ENCODE measurements at places on chromosomes 12 and 14.

DNA sequence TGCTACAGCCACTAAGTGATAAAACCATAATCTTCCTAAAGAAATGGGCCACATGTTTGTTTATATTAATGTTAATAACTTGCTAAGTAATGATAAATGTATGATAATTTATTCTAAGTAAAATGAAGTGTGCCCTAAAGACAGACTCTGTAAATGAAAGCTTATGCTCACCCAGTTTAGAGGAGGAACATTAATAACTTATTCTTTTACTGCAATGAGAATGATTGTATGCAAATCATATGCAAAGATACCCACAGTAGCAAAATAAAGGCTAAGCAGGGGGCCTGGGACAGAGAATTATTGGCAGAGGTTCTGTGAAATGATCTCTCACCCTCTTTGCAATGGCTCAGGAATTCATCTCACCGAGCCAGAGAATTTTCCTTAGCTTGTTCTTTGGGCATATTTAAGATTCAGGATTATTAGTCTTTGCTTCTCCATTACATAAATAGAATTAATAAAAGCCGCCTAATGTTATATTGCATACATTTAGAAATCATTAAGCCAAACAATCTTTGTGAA lies 75.9 kb downstream of the TMEM132D start:
- no peak for DNase-seq

- DNase-seq = no peak
Measured at GRCh38 chr14:62824086-62824485, 221.2 kb downstream of the KCNH5 start.

DNA sequence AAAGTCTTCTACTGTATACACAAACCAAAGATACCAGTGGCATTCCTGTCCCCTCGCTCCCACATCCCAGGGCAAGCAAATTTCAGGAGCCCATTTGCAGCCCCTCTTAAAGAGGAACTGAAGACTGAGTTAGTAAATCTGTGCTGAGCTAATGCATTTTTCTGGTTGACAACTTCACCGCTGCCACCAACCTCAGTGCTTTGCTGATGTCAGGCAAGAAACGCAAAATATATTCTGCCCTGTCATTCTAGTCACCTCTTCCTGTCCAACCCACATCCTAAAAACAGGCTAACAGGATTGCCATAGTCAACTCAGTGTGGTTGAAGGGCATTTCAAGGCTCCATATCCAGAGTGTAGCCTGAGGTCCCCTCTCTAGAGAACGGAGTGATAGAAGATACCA lies 59.4 kb upstream of the FICD start:
- DNase-seq = no peak

GRCh38 chr12:118714051-118714460 lies 267.3 kb upstream of the SRRM4 start:
- DNase-seq = peak; percentile 62

- DNase-seq = no peak
Measured at GRCh38 chr14:26589925-26590324, 7.9 kb downstream of the NOVA1 start.

- no peak for DNase-seq
Measured at GRCh38 chr12:105334582-105334981, 4.1 kb downstream of the C12orf75 start.

- no peak for DNase-seq
Measured at GRCh38 chr12:1213618-1214205, 222.7 kb downstream of the ERC1 start.

GRCh38 chr14:84323978-84324377 lies 1206.0 kb upstream of the FLRT2 start:
- no peak for DNase-seq

DNA sequence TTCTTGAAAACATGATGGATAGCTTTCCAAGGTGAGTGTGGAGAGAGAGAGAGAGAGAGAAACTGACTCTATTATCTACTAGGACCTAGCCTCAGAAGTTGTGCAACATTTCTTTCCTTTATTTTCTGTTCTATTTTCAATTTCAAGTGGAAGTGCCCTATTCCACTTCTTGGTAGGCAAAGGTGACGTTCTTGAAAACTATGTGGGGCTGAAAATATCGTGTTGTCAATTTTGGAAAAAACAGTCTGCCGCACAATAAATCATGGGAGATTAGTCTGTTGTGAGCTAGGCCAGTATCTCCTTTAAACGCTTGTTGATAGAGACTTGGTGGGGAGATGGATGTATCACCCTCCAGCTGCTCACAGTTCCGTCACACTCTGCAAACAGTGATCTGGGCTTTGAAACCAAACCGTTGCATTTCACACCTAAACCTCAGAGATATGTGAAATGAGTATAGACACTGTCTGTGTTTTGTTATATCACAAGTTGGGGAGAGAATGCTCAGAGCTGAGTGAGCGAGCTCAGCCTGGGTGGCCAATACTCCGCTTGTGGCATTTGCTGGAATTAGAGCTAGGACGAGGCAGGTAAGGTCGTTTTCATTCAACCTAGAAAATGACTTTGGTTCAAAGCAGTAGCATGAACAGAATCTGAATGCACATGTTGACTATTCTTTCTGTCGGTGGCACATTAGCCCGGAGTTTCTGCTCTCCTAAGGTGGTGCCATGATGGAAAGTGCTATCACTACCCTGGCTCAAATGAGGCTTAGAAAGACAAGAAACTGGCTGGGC lies 75.1 kb upstream of the ST8SIA1 start:
- no peak for DNase-seq

DNA sequence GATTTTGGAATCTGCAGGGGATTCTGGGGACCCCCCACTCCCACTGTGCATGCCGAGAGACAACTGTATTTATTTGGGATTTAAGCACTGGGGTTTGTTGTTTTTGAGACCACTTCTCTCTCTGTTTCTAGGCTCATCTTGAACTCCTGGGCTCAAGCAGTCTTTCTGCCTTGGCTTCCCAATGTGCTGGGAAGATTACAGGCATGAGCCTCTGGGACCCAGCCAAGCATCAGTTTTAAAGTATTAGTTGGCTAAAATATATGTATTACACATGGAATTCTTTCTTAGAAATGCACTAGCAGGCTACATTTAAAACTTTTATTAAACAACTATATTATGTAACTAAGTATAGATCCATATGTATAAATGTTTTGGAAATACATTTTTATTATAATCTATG lies 78.3 kb downstream of the AEBP2 start:
- no peak for DNase-seq

DNA sequence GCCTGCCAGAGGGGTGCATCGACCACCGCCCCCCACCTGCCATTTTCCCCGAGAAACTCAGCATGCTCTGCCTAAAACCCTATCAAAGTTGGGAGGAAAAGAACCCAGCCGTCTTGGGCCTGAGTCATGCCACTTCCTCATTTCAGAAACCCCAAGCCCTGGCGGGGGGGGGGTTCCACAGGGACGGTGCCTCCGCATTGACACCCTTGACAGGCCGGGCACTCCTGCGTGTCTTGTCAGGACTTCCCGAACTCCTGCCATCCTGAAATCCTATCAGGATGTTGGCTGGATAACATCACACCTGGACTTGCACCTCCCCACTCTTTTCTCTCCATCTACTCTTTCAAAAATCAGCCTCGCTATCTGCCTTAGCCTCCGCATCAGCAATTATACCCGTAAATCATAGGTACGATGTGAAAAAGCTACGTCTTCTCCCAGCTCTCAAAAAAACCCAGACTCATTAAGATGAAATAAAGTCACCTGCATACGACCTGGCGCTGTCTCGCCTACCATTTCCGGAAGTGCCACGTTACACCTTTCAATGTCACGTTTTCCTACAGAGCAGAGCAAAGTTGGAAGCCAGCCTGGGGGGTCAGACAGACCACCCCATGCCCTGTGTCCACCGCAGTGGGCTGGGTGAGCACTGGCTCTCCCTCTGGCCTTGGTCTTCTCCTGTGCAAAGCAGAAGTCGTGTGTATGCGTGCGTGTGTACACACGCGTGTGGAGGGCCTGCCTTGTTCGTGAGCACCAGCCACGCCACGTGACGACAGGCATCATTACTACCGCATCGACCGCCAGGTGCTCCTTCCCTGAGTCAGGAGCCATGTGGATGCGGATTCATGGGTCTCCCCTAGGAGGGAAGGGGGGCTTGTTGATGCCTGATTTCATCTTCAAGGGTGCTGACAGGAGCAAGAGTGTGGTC lies 96.7 kb downstream of the RFLNA start:
- no peak for DNase-seq

GRCh38 chr12:29889737-29890136 lies 106.0 kb upstream of the TMTC1 start:
- peak; percentile 76 for DNase-seq

- DNase-seq = no peak
Measured at GRCh38 chr12:73159954-73160353, 887.8 kb downstream of the TRHDE start.

GRCh38 chr14:74846968-74847665 lies 28.8 kb downstream of the PROX2 start:
- DNase-seq = no peak

DNA sequence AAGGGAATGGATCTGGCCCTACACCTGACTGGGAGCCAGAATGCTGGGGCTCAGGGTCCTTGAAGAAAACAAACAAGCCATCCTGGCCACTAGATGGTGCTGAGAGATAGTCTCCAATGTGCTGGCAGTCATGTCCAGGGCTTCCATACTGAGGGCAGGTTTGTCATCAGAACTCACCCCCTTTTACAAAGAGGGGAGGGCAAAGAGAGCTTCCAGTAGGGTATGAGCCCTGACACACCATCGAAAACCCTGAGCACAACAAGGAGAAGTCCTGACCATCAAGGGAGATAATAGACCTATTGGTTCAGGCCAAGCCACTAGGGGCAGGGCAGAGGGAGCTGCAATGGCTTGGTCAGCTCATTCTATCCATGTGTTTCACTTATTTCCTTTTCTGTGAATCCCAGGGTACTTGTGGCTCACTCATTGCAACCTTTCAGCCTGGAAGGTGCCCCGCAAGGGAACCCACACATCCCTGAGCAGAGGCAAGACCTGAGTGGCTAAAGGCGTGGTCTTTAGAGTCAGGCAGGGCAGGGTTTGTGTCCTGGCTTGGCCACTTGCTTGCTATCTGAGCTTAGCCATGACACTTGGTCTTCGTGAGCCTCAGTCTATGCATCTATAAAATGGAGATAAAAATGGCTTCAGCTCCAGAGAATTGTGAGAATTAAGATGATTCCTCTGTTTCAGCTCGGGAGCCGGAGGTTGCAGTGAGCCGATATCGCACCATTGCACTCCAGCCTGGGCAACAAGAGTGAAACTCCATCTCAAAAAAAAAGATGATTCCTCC lies 6.2 kb upstream of the PLEKHH1 start:
- peak; percentile 62 for DNase-seq

- no peak for DNase-seq
Measured at GRCh38 chr12:71642264-71642663, 21.4 kb downstream of the ZFC3H1 start.

DNA sequence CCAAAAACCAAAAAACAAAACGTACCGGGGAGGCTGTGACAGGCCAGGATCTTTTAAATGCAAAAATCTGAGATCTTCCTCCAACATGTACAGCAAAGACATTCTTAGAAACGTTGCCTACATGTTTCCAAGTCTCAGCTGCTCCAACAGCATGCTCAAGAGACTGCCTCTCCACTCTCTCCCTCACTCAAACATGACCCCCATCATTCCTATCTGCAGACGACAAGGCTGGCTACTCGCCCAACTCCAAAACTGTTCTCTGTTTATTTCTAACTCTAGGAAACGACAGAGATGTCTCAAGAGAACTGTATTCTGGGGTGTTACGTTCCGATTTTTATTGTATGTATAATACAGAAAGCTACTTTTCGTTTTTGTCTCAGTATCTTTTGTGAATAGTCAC lies 57.5 kb upstream of the TMCC3 start:
- no peak for DNase-seq

GRCh38 chr14:68576031-68576430 lies 216.8 kb downstream of the ZFP36L1 start:
- no peak for DNase-seq

DNA sequence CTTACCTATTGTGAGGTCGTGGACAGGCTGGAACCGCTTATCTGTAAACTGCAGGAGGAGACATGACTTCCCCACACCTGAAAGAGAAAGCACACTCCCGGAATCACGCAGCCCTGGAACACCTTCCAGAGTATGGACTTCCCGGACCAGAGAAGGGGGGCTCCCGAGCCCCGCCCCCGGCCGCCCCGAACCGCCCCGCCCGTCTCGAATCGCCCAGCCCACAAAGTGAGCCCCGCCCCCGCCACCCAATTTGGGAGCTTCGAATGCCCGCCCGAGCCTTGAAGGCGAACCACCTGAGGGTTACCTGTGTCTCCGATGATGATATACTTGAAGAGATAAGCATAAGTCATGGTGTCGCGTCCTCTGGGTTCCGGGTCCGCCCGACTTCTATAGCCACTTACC lies 235 bp downstream of the RAB2B start:
- DNase-seq = peak; percentile 86

GRCh38 chr14:21264025-21264801 lies 5.0 kb downstream of the HNRNPC start:
- no peak for DNase-seq
